ENCODE measurements at places on chromosomes 3 and 15. TPM values are rescaled to one million over a fixed set of nuclear protein-coding genes. Genes with fewer than 3 reads are reported as not detected.

TGM4 gene
- total RNA-seq, result not detected

- no peak for DNase-seq
Measured at GRCh38 chr3:135451037-135451785, 514.3 kb upstream of the PPP2R3A start.

GRCh38 chr15:48858401-48858800 lies 19.5 kb upstream of the EID1 start:
- DNase-seq, result no peak

HCN4 gene
- total RNA-seq, result 1.2 TPM

IL17RD gene
- 17.3 TPM for total RNA-seq

TEX55 gene
- total RNA-seq, result not detected

DNA sequence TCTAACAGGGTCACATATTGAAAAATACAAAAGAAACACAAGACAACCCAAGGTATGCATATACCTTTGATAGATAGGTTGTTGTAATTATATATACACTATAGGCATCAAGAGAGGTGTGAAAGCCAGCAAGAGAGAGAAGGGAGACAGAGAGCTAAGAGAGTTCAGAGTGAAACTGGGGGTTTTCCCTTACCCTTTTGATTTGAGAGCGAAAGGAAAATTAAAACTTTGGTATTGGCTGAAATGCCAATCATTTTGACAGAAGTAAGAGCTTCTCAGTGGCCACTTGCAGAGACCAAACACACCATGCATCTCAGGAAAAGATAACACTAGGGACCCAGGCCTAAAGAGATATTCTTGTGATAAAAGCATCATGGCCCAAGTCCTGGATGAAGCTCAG lies 183.6 kb downstream of the SHOX2 start:
- DNase-seq, result no peak

- no peak for DNase-seq
Measured at GRCh38 chr3:89682556-89682955, 575.1 kb downstream of the EPHA3 start.

- no peak for DNase-seq
Measured at GRCh38 chr15:67735896-67736295, 89.4 kb upstream of the SKOR1 start.

HMCES gene
- total RNA-seq, result 26.5 TPM

DNA sequence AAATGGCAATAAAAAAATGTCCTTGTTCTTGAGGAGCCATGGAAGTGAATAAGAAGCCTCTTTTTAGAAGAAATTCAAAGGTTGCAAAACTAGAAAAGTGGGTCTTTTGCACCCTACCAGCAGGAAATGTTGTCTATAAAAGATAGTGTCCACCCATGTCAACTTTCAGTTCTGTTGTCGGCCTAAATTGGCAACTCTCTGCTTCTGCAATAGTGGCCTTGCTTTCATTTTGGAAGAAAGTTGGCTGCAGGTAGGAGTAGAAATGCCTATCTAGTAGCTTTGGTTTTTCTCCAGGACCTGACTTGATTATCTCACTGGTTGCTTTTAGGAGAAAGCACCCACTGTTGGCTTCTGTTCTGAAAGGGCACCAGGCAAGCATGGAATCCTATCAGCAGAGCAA lies 85.4 kb downstream of the TMEM108 start:
- no peak for DNase-seq

LRRK1 gene
- 5.3 TPM for total RNA-seq

PAK6 gene
- 4.4 TPM for total RNA-seq

- DNase-seq, result no peak
Measured at GRCh38 chr3:82891028-82891427, 1129.6 kb upstream of the GBE1 start.

- no peak for DNase-seq
Measured at GRCh38 chr3:177089110-177089509, 108.2 kb downstream of the TBL1XR1 start.
